ENCODE measurements at places on chromosomes 5 and 9. TPM values are rescaled to one million over a fixed set of nuclear protein-coding genes. Genes with fewer than 3 reads are reported as not detected.

DNA sequence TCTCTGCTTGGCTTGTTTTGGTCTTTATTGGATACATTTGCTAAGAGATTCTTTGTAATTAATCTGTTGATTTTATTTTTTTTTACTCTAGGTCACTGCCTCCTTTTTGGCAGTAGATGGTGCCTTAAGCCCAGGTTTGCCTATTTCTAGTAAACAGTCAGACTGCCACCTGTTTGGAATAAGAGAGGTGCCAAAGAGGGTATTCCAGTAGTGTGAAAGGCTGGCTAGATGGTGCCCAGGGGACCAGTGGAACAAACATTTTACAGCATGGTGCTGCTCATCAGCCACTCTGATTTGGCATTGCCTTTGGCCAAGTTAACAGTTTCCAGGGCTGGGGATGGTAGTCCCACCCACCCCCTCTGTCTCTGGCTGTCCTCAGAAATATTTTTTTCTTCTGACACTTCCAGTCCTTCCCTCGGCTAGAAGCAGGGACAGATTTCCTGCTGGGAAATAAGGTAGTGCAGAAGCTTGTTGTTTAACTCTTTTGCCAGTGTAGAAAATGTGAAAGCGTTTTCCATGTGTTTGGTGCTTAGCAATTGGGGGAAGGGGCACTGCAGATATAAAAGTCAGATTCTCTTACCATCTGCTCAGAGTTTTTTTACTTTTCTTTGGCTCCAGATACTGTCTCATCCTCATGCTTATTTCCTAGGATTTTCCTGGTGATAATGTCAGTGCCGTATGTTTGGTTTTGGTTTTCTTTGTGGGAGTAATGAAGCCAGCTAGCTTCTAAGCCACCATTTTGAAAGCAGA lies 36.6 kb upstream of the FBXL7 start:
- no peak for DNase-seq

GOLGA2 gene
- total RNA-seq, result 86.9 TPM

GRCh38 chr5:36739751-36740221 lies 133.4 kb downstream of the SLC1A3 start:
- DNase-seq, result peak; percentile 55

DNA sequence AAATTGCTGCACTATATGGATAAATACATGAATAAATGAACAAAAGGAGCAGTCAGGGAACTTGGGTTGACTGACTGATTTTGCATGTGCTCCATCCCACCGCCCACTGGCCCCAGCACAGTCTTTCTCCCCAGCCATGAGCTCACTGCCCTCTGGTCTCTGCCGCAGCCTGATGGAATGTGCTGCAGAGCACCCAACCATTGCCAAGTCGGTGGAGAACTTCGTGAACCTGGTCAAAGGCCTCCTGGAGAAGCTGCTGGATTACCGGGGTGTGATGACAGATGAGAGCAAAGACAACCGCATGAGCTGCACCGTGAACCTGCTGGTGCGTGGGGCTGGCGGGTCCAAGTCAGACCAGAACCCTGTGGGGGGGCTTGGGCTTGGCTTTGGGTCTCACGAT lies 53.9 kb upstream of the INSYN2B start:
- no peak for DNase-seq

- no peak for DNase-seq
Observed at GRCh38 chr5:96278981-96279380, 154.1 kb downstream of the PCSK1 start.

Measured in left ventricle myocardium inferior (tissue), 1 donor.